ENCODE measurements at places on chromosomes 12 and 14.

GRCh38 chr12:7395950-7396349 is 48.0 kb downstream of the CD163L1 start:
- DNase-seq, result no peak

GRCh38 chr12:115206801-115207200 is 522.8 kb upstream of the TBX3 start:
- DNase-seq, result no peak

DNA sequence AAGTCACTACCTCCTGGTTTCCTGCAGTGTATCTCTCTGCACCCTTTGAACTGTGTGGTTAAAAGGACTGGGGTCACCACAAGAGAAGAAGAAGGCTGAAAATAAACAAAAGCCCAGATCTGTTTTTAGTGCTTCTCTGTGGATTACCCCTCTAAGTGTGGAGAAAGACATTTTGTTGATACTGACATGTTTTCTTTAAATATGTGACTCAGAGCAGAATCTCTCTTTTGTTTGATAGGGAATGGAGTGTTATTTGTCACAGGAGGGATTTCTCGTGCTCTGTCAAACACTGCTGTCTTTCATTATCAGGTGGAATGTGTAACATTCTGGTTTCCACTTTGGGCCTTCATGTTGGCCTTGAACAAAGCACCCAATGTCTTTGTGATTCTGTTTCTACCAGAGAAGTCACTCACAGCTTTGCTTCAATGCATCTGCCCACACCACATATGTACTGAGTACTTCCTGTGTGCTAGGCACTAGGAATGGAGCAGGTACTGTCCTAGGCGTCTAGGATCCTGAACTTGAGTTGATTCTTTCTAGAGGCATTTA is 82.1 kb downstream of the PLXNC1 start:
- no peak for DNase-seq

- DNase-seq, result peak; percentile 87
Measured at GRCh38 chr12:575948-576614, 87.2 kb downstream of the NINJ2 start.

- no peak for DNase-seq
Measured at GRCh38 chr12:4807813-4808212, 87.6 kb downstream of the GALNT8 start.

DNA sequence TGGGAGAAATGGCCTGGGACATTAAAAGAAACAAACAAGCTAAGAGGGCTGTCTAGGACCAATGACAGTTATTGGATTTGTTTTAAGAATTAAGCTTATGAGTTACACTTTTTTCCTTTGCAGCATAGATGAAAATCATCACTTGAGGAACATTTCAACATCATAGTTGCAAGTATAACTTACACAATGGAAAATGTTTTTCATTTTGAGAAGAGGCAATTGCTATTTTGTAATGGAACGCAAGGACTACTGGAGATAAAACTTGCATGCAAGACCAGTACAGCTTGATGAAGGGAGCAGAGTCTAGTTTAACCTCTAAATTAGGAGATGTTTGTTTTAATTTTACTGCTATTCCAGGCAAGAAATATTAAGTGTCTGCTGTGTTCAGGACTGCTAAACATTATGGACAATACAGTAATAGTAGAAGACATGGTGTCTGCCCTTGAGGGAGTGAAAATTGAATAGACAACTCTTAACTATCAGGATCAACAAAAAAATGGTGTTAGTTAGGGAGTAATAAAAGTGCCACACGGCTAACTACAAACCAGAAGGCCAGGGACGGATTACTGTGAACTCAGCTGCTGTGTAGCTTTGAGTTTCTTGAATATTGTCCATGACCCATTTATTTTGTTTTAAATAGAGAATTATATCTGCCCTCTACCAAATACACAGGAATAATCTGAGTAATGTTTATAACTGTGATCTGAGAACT is 374.5 kb downstream of the RAD51B start:
- no peak for DNase-seq

GRCh38 chr12:48800971-48801370 is 12.1 kb upstream of the ADCY6 start:
- no peak for DNase-seq

DNA sequence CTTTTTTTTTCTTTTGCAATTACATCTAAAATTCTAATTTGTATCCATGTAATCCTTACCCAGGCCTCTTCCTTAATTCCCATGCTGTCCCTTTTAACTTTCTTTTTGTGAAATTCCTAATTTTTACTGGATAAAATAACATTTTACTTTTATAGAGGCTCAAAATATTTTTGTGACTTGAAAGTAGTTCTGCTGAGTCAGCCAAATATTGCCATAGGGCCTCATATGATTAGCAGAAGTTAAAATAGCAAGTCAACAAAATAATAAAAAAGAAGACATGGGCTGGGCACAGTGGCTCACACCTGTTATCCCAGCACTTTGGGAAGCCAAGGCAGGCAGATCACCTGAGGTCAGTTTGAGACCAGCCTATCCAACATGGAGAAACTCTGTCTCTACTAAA is 2.0 kb downstream of the C3AR1 start:
- no peak for DNase-seq

- DNase-seq, result peak; percentile 75
Measured at GRCh38 chr12:9760699-9761418, at the start of gene CD69. CD69 (minus strand) TSS chr12:9760901; CDS start chr12:9760820, 81 bp downstream.

- DNase-seq, result no peak
Measured at GRCh38 chr12:966724-967123, 17.2 kb upstream of the RAD52 start.

GRCh38 chr14:101888182-101888581 is 76.2 kb upstream of the DYNC1H1 start:
- DNase-seq, result no peak

GRCh38 chr14:91839749-91840148 is 27.6 kb downstream of the TC2N start:
- DNase-seq, result no peak

DNA sequence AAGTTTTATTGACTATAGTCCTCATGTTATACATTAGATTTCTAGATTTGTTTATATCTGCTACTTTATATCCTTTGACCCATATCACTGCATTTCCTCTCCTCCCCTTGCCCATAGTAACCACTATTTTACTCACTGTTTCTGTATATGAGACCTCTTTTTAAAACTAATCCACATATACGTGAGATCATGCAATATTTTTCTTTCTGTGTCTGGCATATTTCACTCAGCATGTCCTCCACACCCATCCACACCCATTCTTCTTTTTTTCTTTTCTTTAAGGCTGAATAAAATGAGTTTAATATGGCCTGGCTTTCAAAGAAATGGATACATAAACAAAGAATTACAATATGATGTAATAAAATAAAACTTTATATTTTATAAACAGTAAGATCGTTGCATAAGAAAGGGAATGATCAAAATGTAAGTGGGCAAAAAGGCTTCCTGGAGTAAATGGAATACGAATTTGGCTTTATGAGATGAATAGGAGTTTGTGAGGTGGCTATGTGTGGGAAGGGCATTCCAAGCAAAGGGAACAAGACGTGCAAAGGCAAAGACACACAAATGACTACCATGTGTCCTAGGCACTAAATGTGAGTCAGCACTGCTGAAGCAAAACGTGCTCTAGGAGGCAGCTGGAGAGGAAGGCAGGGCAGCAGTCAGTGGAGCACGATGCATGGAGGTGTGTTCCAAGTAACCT is 53.2 kb upstream of the HIF1A start:
- DNase-seq, result no peak

DNA sequence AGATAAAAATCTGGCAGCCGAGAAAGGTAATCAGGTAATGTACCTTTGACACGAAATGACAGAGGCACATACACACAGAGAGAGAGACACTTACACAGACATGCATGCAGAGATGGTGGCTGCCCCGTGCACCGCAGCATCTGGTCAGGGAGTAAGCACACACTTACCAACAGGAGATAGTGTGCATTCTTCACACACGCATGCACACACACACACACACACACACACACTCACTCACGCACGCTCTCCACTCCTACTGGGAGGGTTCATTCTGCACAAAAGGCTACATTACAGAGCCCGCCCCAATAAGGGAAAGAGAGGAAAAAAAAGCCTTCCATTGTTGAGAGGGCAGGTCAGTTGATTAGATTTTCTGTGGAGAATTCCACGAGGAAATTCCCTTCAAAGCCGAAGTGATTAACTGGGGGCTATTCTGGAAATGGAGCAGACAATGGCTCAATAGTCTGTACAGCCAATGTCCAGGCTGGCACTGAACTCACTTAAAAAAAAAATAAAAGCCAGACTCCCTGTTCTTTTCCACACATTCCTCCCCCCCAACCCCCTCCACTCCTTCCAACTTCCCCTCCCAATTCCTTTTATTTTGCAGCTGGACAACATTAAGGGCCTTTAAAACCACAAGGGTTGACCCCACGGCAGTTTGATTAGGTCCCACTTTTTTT is 1.4 kb upstream of the SOX5 start:
- DNase-seq, result peak; percentile 52

DNA sequence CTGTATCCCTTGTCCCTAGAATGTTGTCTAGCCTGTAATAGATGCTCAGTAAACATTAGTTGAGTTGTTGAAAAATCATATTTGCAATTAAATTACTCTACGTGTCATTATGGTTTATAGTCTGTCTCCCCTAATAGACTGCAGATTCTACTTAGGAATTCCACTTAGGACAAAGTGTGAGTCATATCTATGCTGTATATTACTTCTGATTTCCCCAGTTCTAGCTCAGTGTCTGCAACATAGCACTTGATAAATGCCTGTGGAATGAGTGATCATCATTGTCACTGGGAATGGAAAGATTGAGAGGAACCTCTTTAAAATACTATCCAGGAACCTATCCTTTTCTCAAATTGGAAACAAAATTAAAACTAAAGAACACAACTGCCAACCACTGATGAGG is 99.3 kb downstream of the TBX5 start:
- no peak for DNase-seq

DNA sequence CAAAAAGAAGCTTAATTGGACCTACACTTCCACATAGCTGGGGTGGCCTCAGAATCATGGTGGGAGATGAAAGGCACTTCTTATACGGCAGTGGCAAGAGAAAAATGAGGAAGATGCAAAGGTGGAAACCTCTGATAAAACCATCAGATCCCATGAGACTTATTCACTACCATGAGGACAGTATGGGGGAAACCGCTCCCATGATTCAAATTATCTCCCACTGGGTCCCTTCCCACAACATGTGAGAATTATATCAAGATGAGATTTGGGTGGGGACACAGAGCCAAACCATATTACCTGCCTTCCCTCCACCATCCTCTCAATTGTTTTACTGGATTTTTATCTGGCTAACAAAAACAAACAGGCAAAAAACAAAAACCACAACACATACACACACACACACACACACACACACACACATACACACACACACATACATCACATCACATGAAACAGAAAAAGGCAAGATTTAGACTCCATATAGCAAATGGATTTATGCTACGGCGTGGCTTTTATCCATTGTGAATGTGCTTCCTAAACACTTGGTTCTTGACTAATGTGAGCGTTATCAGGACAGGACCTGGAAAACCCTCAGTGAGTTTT is 66.7 kb downstream of the ZFP36L1 start:
- no peak for DNase-seq

DNA sequence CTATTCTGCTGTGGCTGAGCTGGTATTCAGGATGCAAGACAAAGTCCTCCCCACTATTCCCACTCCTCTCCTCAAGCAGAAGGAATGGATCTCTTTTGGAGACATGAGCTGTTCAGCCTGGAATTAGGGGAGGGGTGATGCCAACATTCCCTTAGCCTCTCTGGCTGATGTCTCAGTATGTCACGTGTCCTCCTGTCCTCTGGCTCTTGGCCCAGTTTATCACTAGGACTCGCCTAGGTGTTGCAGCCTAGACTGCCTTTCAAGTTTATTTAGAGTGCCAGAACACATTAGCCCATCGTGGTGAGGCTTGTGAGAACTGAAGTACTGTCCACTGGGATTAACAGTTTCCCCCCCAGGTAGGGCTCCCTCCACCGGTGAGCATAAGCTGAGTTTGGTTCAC is 239.9 kb upstream of the MIS18BP1 start:
- no peak for DNase-seq

DNA sequence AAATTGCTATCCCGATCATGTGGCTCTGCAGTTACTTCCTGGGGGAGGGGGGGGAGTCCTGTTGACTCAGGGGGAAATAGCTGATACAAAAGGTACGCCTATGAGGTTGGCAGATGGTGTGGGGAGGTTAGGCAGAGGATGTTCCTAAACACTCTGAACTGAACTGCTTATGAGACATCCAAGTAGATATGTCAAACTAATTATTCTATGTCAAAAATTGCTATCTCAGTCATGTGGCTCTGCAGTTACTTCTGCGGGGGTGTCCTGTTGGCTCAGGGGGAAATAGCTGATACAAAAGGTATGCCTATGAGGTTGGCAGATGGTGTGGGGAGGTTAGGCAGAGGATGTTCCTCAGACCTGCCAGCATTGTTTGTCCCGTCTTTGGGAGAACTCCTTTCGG is 5.1 kb upstream of the VCPKMT start:
- no peak for DNase-seq

DNA sequence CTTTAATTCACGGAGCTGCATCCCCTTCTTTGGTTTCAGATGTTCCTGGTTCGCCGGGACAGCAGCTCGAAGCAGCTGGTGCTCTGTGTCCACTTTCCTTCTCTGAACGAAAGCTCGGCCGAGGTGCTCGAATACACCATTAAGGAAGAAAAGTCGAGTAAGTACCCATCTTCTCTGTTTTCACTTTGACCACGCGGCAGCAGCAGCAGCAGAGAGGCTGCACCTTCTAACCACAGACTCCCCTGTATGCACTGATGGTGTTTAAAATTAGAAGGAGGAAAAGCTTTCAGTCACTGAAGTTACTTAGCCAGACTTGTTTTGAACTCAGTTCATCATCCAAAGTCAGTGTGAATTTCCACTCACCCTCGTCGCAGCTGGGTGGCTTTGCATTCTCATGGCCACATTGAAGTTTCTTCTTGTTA is 63.8 kb downstream of the RIN3 start:
- DNase-seq, result no peak

DNA sequence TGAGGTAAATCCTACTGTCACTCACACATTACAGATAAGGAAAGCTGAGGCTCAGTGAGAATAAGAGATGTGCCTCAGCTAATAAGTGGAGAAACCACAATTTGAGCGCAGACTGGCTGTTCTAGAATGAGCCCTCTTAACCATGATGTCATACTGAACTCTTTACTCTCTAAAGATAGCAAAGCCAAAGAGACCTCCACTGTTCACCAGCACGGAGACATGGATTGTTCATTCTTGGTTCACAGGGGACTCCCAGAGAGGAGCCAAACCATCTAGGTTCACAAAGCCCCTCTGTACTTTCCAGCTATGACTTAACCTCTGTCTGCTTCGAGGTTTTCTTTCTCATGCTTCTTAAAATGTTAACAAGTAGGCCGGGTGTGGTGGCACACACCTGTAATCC is 32.7 kb upstream of the YARS2 start:
- DNase-seq, result no peak

- peak; percentile 50 for DNase-seq
Measured at GRCh38 chr14:105207460-105207901, 26.4 kb upstream of the NUDT14 start.

- peak; percentile 32 for DNase-seq
Measured at GRCh38 chr14:60735416-60735815, 855 bp downstream of the MNAT1 start.

GRCh38 chr14:49769581-49770211 is 1.7 kb downstream of the KLHDC2 start:
- peak; percentile 12 for DNase-seq

Data from NCI-H526 (cell line).